ENCODE measurements at places on chromosomes 3 and 15. TPM values are rescaled to one million over a fixed set of nuclear protein-coding genes. Genes with fewer than 3 reads are reported as not detected.

ULK4 gene
- 22.4 TPM for total RNA-seq

COL6A5 gene
- total RNA-seq: 6.1 TPM

SOX14 gene
- not detected for total RNA-seq

WNT5A gene
- 23.2 TPM for total RNA-seq

UCN2 gene
- total RNA-seq: 0.69 TPM

TIGIT gene
- 0.21 TPM for total RNA-seq

REC114 gene
- not detected for total RNA-seq

KLF15 gene
- total RNA-seq: 1.6 TPM

RLBP1 gene
- not detected for total RNA-seq

Data from urinary bladder (tissue), 4 donors.